ENCODE measurements at places on chromosomes 11 and 22.

- no peak for DNase-seq
Observed at GRCh38 chr22:35882211-35883030, 146.2 kb downstream of the RBFOX2 start.

GRCh38 chr11:117468888-117469287 is 141.2 kb downstream of the CEP164 start:
- no peak for DNase-seq

- DNase-seq = peak; percentile 27
Observed at GRCh38 chr11:102653744-102654291, 28.7 kb upstream of the MMP20 start.

DNA sequence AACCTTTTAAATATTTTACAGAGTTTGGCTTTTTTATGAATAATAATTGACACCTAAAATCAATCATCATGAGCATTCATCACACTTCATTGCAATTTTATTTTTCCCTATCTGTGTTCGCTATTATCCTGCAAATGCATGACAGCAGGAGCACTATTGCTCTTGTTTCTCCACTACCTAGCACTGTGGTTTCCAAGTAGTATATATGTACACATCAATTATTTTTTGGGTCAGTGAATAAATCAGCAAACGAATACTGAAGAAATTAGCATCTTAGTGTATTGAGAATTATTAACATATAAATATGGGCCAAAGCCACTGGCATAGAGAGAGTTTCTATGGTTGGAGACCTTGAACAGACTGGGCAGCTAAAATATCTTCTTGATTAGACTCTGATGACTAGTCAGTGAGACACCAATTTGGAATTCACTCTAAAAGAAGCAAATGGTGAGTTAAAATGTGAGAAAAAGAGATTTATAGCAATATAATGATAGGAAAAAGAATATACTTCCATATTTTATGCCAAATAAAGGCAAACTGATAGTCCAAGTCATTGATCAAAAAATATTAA is 731.1 kb upstream of the LUZP2 start:
- peak; percentile 5 for DNase-seq

DNA sequence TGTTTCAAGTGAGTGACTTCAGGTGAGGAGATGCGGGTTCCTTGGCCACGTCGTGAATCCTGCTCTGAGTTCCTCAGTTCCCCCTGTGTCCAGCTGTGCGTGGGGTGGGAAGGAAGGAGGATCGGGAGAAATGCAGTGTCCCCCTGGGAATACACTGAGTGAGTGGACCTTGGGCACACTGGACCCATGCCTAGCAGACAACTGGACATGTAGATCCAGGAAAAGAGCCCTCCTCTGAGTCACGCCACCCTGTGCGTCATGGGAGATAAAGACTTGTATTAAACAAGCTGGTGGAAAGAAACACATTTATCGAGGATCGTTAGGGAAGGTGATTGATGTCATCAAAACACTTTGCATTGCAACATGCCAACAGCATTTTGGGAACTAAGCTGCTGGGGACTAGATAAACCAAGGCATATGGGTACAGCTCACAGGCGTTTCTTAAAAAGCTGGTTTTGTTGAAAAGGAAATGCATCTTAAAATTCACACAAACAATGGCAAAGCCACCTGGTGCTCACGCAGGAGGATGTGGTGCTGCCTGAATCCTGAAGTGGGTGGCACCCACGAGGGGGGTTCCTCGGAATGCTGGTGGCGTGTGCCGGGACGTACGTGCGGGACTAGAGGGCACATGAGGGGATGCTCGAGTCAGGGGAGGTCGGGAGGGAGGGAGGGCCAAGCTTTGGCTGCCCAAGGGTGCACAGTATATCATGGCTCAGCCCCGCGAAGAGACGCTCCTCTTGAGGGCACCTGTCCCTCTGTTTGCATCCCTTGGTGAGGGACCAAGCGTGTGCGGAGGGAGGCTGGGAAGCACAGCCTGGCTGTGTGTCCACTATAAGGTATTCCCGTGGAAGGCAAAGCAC is 303.5 kb downstream of the TBC1D22A start:
- DNase-seq = peak; percentile 89

GRCh38 chr11:103325686-103326069 is 216.5 kb downstream of the DYNC2H1 start:
- DNase-seq = no peak

- DNase-seq = peak; percentile 55
Observed at GRCh38 chr11:4068962-4069361, 25.6 kb upstream of the RRM1 start.

DNA sequence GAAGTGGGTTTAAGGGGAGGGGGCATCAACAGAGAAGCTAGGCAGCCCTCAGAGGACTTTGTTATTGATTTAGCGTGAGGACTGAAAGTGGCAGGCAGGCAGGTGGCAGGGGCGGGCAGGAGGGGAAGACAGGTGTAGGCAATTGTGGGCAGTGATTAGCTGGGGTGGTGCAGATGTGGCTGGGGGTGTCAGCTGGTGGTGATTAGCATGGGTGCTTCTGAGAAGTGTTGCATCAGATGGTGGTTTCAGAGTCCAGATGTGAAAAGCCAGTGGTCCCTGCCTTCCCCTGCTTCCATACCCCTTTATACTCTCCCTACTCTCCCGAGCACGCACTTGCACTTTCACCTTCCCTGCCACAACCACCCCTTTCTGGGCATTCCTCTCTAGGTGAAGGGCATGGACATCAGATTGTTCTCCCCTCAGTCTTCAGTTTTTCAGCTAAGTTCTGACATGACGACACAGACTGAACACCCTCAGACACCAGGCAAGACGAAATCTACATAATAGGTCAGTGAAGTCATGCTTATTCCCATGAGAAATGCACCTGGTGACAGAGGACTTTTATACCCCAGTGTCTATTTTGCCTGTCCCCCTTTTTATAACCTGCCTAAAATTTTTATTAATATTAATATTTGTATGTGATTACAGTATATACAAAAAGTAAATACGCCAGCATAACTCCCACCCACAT is 435.7 kb upstream of the CADM1 start:
- no peak for DNase-seq

- no peak for DNase-seq
Observed at GRCh38 chr11:125999234-125999880, 53.5 kb downstream of the VSIG10L2 start.

Data from cardiac fibroblast (primary cell).